Germinal center (tissue), 1 donor: ENCODE measurements at places on chromosomes 13 and 19.

DNA sequence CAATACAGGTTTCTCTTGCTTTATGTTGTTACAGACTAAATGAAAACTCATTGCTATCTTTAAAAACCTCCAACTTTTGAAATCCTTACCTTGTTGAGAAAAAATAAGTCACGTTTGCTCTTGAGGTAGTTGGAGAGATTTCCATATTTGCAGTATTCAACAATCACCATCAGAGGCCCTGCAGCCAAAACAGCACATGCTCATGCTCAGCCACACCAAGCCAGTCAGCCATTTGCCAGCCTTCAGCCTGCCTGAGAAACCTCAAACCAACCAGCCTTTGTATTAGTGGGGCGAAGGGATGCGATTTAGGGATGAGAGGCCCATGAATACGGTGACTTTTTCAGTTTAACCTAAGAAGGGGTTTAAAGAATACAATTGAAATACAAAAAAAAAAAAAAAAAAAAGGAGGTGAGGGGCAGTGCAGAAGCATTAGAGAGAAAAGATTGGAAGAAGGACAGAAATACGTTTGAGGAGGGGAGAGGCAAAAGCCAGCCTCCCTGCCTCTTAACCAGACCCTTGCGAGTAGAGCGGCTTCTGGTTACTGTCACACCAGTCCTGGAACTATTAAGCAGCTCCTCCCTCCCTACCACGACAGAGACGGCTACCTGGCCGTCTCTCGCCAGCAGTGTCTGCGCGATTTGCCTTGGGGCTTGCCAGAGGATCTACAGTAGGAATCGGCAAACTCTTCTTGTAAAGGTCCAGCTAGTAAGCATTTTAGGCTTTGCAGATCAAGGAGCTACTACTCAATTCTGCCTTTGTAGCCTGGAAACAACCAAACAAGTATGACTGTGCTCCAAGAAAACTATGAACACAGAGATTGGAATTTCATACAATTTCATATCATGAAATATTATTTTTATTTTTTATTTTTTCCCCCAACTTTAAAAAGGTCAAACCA lies 167.3 kb downstream of the FLT1 start:
- no peak for DNase-seq

DNA sequence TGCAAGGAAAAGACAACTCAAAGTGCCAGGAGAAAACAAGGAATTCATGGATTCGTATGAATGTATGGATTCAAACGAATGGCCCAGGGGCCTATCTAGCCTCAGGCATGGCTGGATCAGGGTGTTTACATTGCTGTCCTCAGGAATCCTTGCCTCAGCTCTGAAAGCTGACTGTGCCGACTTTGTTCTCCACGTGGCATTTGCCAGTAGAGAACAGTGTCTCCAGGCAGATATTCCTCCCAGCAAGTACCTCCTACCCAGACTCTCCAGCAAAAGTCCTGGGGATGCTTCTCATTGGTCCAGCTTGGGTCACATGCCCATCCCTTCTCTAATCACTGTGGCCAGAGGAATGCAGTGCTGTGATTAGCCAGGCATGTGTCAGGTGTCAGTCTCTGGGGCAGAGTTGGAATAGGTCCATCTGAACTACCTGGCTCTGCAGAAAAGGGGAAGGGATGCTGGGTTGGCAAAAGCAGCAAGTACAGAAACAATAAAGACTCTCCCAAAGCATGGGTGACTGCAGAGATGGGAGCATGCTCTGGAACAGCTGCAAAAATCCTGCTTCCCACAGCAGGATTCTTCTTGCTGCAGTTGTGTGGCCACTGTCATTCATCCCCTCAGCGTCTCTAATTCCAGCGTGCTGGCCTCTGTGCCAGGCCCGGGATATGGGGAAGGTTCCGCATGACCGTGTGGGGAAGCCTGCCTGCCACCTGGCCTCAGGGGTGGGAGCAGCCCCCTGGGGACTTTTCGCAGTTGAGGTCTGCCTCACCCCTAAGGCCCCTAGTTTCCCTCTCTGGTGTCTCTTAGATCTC lies 30.0 kb downstream of the CCNE1 start:
- no peak for DNase-seq

- DNase-seq: no peak
Observed at GRCh38 chr13:101575581-101575980, 123.1 kb downstream of the ITGBL1 start.

- DNase-seq: no peak
Observed at GRCh38 chr13:40407567-40407966, 258.9 kb downstream of the FOXO1 start.

DNA sequence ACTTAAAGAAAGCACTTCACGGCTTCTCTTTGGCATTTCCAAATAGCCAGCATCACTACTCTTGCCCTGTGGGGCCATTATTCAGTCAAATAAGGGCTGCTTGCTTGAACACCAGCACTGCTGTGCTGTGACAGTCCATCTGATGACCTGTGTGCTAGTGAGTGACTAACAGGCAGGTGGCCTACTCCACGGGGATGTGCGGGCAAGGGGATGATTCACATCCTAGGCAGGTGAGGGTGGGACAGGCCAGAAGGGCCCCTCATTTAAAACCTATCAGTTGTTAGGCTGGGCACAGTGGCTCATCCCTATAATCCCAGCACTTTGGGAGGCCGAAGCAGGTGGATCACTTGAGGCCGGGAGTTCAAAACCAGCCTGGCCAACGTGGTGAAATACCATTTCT lies 8.2 kb downstream of the CCNE1 start:
- no peak for DNase-seq

GRCh38 chr13:91724591-91724990 lies 326.2 kb downstream of the GPC5 start:
- DNase-seq: no peak

DNA sequence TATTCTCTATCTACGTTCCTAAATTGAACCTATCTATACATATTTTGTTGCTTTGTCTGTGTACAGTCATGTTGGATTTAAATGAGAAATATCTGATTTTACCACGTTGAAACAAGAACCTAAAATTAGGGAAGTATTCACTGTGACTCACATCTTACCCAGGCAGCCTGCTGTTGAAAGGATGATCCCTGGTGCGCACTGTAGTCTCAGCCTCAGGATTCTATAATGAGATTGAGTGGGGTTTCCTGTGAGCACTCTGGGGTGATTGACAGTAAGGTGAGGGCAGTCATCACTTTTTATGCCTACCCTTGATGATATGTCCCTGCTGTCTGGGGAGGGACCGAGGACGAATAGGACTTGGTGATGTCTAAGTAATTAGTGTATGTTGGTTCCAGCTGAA lies 35.4 kb downstream of the PCCA start:
- no peak for DNase-seq

- no peak for DNase-seq
Observed at GRCh38 chr19:51317376-51317775, 5.9 kb downstream of the IGLON5 start.

DNA sequence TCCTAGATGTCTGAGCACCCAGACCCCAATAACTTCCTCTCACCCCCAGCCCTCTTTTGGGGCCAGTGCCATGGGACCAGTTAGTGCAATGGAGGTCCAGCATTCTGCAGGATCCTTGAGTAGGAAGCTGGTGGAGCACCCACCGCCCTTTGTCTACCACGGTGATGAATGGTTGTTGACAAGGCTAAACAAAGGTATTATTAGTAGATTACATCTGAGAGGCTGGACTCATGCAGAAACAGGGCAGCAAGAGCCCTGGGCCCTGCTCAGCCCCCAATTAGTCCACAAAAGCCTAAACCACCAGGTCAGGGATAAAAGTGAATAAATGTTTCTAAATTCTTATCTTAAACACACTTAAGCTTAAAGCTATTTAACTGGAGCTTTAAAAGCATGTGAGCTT lies 196.5 kb upstream of the TSHZ3 start:
- DNase-seq: no peak

DNA sequence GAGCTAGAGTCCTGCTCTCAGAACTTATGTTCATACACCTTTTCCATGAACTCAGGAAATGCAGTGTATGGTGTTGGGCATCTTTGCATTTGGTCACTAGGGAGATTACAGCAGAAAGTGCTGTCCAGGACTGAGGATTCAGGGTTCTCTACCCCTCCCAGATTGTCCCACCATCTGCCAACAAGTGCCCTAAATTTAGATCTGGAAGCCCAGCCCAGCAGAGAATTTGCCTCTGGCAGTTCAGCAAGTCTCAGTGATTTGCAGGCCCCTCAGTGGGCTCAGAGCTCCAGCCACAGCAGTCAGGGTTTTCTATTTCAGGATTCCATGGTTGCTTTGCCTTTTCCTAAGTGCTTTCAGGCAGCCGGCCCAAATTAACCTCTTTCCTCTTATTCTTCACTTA lies 23.4 kb downstream of the CNFN start:
- no peak for DNase-seq

DNA sequence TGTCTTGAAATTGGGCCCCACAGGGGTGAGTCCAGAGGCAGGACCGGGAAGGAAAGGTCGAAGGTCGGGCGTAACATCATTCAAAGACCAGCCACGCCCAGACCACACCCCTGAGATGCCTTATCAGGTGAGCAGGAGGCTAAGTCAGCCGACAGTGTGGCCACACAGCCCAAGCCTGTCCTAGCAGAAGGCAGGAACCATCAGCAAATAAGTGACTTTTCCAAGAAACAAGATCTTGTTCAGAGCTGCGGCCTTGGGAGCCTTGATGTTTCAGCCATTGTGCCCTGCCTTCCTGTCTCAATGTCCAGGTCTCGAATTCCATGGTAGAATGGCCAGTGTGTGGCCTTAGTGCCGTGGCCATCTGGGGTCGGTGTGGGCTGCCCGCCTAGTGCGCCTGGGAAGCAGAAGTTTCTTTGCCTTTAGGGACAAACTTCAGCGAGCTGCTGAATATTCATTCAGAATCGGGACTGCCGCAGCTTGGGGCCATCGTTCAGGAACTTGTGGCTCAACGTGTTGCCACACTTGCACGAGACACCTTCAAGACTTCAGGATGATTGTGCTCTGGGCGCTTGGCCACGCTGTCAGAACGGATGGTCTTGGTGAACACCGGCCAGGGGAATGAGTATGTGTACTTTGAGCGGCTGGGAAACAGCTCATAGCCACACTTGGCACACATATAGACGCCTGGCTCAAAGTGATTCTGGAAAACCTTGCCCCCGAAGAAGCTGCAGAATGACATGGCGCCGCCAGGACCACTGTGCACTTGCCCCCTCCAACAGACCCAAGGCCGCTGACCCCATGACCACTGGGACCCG lies 6.1 kb upstream of the IFNL4 start:
- DNase-seq: no peak

- DNase-seq: no peak
Observed at GRCh38 chr13:29519921-29520320, 75.6 kb downstream of the SLC7A1 start.

GRCh38 chr19:36579255-36579654 lies 6.2 kb upstream of the ZNF529 start:
- DNase-seq: no peak
